ENCODE measurements at places on chromosomes 16 and 17. TPM values are rescaled to one million over a fixed set of nuclear protein-coding genes. Genes with fewer than 3 reads are reported as not detected.

VASN gene
- 3.6 TPM for total RNA-seq

CA10 gene
- not detected for total RNA-seq

DOC2B gene
- total RNA-seq, result 2.5 TPM

CDRT15 gene
- total RNA-seq, result not detected

CDH1 gene
- 5.7 TPM for total RNA-seq

CLDN6 gene
- 0.14 TPM for total RNA-seq

ABAT gene
- 0.29 TPM for total RNA-seq

CCDC200 gene
- 0.14 TPM for total RNA-seq

TEKT5 gene
- total RNA-seq, result 0.17 TPM

CCT6B gene
- total RNA-seq, result 2.1 TPM

FGF11 gene
- total RNA-seq, result 1.2 TPM

KRT32 gene
- not detected for total RNA-seq

FNDC8 gene
- total RNA-seq, result not detected

HS3ST2 gene
- total RNA-seq, result not detected

MYL4 gene
- total RNA-seq, result not detected

KRT31 gene
- total RNA-seq, result not detected

WNT3 gene
- 4.2 TPM for total RNA-seq

HIGD1B gene
- not detected for total RNA-seq

ABCA9 gene
- total RNA-seq, result not detected

RGS9 gene
- 8.0 TPM for total RNA-seq

DNAH3 gene
- 0.36 TPM for total RNA-seq

GNGT2 gene
- 0.72 TPM for total RNA-seq

CD300LB gene
- 0.09 TPM for total RNA-seq

CES1 gene
- 29.2 TPM for total RNA-seq

NPIPA8 gene
- total RNA-seq, result 1.1 TPM

LDHD gene
- total RNA-seq, result 0.71 TPM

Measured in A549 treated with dexamethasone at 1 μM for 4 hours (cell line).